ENCODE measurements at places on chromosomes 16 and 17.

- no peak for DNase-seq
These were observed 2.4 kb upstream of the SLC47A2 start for GRCh38 chr17:19718613-19719354.

DNA sequence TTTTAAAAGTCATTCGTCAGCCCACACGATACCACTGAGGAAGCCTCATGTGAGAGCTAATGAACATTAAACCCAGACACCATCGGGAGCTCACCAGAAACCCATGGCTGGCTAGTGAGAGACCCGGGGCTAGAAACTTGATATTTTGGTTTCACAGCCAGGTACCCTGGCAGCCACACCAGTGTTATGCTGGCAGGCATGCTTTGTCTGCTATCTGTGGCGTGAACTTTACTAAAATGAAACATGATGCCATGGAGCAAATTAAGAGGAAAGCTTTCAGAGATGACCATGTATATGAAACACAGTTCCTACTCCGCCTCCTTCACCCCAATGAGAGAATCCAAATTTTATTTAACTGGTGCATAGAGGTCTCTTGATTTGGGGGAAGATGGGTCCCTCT lies 291.2 kb downstream of the IRX3 start:
- DNase-seq, result peak; percentile 22

GRCh38 chr17:55440391-55440790 lies 18.8 kb upstream of the MMD start:
- no peak for DNase-seq

DNA sequence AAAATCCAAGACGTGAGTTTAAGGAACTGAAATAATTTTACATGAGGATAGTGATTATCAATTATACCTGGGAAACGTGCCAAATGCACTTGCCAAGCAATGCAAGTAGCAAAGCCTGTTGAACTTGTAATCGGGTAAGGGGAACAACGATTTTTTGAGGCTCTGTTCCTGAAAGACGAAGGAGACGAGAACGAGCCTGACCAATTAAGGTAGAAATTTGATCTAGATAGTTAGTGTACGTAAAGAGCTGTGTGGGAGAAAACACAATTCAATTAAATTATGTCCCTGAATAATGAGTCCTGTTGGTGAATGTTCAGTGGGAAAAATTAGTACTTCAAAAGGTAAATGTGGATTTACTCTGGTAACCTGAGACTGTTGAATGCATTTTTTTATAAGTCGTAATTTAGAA lies 17.7 kb upstream of the KCTD5 start:
- DNase-seq, result no peak

All from gastrocnemius medialis (tissue), 4 donors.